ENCODE measurements at places on chromosomes 16 and 17.

DNA sequence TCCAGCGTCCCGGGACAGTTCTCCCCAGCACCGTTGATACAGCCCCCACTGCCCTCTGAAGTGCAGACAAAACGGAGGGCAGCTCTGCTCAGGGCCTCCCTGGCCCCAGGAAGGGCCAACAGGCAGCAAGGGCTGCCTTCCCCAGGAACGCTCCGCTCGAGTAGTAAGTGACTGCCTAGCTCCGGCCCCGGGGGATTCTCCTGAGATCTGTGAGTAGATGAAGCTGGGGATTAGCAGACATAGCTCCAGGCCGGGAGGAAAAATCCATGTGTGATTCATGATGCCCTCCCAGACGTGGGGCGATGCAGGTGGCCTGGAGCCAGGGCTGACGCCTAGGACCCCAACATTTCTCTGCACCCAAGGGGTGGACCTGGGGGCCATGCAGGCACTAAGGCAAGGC, 85.3 kb downstream of the ENGASE start:
- DNase-seq: no peak

- no peak for DNase-seq
These were observed 292.6 kb upstream of the IRX3 start for GRCh38 chr16:54579106-54579728.

GRCh38 chr17:9239793-9240658, 218.7 kb downstream of the NTN1 start:
- peak; percentile 71 for DNase-seq

DNA sequence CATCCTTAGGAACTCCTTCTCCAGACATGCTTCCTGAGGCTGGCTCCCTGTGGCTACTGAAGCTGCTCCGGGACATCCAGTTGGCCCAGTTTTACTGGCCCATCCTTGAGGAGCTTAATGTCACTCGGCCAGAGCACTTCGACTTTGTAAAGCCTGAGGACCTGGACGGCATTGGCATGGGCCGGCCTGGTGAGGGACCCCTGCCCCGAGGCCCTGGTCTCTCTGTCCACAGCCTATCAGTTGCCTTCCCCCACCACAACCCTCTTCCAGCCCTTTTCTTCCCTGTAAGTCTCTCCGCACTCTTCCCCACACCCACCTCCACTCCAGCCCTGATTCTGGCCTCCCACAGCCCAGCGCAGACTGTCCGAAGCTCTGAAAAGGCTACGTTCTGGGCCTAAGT, 2.0 kb downstream of the TNK1 start:
- DNase-seq: no peak

GRCh38 chr16:12749076-12749475, 54.6 kb downstream of the CPPED1 start:
- peak; percentile 37 for DNase-seq

DNA sequence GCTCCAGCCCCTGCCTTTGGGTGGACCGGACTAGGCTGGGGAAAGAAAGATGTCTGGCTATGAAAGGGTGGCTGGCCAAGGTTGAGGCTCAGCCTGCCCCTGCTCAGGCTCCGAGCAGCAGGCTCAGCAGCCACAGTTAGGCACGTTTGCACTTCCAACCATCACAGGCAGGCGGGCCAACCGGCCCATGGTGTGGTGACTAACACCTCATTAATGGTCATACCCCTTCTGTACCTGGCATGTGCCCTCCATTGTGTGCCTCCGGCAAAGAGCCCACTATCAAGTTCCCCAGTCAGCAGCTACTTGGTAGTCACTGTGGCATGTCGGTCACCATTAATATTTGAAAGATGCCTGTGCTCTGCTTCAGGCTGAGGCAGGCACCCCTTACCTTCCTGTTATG, 6.7 kb downstream of the TBC1D24 start:
- DNase-seq: no peak

DNA sequence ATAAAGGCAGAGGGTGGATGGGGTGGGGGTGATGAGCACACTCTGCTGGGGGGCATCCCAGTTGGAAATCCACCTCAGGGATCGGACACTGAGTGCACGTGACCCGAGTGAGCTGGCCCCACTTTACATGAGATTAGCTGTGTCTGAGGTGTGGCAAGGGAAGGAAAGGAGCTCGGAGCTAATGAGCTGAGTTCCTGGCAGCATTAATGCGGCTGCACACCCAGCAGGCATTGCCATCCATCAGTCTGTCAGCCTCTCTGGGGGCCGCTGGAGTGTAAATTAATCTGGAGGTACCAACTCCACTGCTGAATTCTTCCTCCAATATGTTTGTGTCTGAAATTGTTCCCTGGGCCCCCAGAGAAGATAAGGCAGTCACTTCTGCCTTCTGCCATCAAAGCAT, 65.5 kb downstream of the HS3ST2 start:
- DNase-seq: no peak

GRCh38 chr17:17523001-17523730, 27.0 kb upstream of the RASD1 start:
- no peak for DNase-seq

GRCh38 chr17:40602445-40603443, 37.5 kb upstream of the CCR7 start:
- DNase-seq: no peak

GRCh38 chr17:75227729-75228128, 22.2 kb downstream of the NUP85 start:
- no peak for DNase-seq

DNA sequence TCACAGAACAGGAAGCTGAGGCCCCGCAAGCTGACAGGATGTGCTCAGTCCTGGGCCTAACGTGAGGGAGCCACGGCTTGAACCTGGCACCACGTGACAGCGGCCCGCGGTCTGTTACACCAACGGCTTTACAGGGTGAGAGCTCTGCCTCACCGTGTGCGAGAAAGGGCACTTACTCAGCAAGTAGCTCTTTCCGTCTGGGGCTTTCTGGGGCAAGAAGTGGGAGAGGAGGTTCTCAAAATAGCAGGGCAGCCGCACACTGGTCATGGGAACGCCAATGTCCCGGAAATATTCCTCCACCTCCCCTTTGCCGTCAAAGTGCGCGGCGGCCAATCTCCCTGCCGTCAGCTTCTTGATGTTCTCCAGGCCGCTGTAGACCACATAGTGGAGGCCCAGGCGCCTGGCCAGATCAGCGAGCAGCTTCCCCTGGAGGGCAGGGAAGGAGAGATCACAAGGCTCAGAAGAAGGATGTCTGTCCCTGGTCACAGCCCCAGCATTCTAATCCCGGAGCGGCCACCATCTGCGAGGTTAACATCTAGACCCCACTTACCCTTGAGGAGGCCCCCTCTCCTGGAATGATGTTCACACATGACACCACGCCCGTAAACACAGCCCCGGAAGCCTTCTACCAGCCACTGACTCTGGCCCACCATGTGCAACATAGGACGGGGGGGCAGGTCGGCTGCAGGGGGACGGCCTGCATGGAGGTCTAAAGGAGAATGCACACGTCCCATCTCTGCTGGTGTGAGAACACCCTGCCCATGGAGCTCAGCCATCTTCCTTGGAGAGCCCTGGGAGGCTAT, 8.2 kb downstream of the NMRAL1 start:
- DNase-seq: no peak

DNA sequence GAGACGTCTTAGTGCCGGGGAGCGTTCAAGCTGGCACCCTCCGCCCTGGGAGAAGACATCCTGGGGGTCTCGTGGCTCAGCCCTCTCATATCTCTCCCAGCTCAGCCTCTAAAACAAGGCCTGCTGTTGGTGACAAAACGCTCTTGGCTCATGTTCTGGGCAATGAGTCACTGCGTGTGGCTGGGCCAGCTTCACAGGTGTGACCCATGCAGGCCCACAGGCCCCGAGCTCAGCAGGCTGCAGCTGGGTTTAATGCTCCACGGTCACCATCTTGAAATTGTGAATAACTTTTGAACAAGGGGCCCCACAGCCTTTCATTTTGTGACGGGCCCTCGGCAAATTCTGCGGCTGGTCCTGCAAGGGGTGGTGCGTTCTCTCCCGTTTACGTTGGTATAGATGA, 22.4 kb downstream of the GAA start:
- peak; percentile 48 for DNase-seq

DNA sequence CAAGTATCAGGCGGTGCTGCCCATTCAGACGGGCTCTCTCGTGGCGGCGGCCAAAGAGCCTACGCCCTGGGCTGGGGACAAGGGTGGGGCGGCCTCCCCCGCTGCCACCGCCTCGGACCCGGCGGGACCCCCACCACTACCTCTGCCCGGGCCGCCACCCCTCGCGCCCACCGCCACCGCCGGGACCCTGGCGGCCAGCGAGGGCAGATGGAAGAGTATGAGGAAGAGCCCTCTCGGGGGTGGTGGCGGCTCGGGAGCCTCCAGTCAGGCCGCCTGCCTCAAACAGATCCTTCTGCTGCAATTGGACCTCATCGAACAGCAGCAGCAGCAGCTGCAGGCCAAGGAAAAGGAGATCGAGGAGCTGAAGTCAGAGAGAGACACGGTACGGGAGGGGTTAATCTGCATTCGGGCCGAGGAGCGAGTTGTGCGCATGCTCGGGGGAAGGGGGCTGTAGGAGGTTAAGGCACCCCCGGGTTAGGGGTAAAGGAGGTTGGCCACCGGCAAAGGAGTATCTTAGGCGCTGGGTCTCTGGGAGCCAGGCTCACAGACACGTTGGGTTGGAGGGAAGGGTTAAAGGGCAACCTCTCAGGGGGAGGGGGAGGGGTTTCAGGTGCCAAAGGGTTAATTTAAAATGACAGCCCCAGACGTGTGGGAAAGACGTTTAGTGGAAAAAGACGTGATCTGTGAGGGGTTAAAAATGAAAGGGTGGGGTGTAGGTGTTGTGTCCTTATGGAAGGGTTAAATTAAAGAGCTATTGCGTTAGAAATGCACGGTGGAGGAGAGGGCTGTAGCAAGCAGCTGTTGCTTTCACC, 1.4 kb downstream of the MSL1 start:
- peak; percentile 34 for DNase-seq

- DNase-seq: no peak
These were observed 4.6 kb upstream of the DRC7 start for GRCh38 chr16:57689762-57690558.

GRCh38 chr17:7318121-7318860, 3.1 kb upstream of the GPS2 start:
- DNase-seq: no peak

GRCh38 chr17:8954339-8954738, 11.2 kb downstream of the PIK3R5 start:
- DNase-seq: no peak

- DNase-seq: no peak
These were observed 348.6 kb downstream of the SEC14L1 start for GRCh38 chr17:77489239-77489892.

DNA sequence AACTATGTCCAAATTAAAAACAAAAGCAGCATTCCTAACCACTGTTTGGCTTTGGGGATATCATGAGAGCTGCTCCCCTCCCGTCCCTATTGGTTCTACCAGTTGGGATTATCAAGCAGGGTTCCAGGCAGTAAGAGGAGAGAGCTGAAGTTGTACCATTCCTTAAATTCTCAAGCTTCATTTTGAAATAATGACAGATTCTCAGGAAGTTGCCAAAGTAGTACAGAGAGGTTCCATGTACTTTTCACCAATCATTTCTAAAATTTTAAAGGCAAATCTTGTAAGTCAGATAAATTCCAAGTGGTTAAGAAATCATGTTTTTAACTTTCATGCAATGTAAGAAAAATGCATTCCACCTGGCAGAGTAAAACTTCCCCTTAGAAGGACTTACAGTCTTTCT, 36.9 kb downstream of the TEX2 start:
- DNase-seq: peak; percentile 71

DNA sequence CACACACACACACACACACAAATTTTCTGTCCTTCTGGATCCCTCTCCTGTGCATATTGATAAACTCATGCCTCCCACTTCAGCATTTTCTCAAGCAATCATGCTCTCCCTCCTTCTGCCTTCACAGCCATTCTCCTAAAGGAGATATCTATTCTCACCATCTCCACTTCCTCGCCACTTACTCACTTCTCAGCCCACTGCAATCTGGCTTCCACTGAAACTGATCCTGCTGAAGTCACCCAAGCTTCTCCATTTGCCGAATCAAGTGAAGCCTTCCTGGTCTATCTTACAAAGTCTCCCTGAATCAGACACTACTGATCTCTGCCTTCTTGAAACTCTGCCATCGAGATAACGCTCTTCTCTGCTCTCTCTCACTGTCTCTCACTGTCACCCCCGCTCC, 54.0 kb upstream of the GNAO1 start:
- DNase-seq: no peak

DNA sequence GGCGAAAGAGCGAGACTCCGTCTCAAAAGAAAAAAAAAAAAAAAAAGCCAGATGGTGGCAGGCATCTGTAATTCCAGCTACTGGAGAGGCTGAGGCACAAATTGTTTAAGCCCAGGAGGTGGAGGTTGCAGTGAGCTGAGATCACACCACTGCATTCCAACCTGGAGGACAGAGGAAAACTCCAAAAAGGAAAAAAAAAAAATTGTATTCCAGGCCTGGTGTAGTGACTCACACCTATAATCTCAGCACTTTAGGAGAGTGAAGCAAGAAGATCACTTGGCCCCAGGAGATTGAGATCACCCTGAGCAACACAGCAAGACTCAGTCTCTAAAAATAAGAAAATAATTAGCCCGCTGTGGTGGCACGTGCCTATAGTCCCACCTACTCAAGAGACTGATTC, 20.1 kb downstream of the HBQ1 start:
- peak; percentile 71 for DNase-seq

DNA sequence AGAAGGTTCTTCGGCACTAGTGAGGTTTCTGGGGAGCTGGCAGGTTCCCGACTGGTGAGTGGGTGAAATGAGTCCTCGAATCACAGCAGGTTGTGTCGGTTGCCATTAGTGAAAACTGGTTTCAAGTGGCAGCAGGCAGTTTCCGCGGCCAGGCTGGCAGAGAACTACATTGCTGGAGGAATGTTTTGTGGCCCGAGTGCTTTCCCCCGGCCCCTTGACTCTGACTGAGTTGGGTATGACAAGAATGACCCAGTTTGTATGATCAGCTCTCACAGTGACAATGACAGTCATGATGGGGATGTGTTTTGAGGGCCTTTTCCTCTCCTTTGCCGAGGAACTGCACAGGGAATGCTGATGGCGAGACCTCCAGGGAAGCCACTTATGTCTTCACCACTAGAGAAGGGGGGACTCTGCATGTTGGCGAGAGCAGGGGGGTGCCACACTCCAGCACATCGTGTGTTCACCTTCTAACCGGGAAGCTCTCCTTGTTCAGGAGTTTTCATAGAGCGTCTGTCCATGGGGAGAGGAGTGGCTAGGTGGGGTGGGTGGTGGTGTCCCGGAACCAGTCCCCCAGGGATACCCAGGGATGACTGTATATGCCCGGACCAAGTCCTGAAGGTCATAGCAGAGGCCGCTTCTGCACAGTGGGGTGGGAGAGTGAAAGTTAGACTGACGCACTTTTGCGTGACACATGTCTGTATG, 206.0 kb upstream of the CHMP6 start:
- no peak for DNase-seq
